ENCODE measurements at places on chromosomes 3 and 15.

DNA sequence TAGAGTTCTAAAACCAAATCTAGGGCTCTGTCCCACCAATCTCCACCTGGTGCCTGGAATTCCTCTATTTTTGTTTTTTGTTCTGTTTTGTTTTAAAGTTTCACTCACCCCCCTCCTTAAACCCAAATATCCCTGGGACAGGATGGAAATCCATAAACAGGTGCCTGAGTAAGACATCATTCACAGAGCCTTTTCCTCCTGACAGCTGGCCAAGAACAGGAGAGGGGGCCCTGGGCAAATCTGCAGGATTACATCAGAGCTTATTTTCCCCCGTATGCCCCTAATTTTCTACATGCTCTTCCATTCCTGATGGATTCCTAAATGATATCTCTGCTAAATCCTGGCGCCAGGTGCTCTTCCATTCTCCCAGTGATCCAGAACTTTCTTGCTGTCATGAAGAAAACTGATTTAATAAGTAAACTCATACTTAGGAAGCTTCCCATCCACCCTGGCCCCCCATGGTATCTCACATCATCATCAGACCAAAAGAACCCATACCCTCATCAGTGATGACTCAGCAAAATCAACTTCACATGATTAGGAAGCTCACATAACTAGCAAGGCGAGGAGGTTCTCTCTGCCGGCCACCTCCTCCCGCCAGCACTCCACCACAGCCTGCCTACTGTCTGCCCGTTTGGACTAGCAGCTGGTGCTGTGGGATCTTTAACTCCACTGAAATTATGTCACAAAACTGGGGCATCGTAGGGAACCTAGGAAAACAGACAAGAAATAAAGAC, 61.0 kb downstream of the LIPC start:
- no peak for DNase-seq

GRCh38 chr3:3726549-3726948, 72.7 kb upstream of the LRRN1 start:
- no peak for DNase-seq

- DNase-seq: no peak
Observed at GRCh38 chr15:67080118-67080899, 14.9 kb downstream of the SMAD3 start.

- DNase-seq: no peak
Observed at GRCh38 chr3:58403513-58404109, 30.0 kb downstream of the PDHB start.

DNA sequence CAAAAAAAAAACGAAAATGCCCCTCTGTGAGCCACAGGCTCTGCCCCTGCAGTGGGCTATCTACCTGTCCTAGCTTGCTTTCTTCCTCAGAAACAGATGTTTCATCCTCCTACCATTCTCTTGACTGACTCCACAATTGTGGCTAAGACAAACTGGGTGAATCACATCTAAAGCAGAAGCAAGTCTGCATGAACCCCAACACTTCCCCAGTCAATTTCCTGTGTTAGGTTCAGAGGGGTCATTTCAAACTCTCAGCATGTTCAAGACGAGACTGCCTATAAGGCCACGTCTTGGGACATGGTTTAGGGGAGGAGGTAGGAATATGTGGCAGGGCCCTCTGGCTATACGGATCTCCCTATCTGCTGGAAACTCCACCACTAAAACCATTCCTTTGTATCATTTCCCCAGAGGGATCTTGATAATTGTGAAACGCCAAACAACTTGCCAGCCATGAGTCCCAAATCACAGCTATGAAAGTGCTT, 28.6 kb upstream of the ANKDD1A start:
- DNase-seq: no peak

DNA sequence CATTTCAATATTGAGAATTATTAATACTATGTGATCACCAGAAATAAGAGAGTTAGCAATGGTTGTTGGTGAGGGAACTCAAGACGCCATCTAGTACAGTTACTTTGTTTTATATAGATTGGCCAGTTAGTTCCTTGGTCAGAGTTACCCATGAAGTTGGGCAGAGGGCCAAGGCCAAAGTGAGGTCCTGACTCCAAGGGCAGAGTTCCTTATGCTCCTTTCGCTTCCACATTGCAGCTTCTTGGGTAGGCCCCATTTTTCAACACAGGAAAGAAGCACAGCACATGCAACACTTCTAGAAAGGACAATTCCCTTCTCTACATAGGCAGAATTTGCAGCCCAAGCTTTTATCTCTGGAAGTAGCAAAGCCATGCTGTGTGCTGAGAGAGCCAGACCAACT, 178.6 kb downstream of the KCNAB1 start:
- DNase-seq: no peak

- DNase-seq: no peak
Observed at GRCh38 chr3:40186508-40186907, 123.0 kb upstream of the EIF1B start.

DNA sequence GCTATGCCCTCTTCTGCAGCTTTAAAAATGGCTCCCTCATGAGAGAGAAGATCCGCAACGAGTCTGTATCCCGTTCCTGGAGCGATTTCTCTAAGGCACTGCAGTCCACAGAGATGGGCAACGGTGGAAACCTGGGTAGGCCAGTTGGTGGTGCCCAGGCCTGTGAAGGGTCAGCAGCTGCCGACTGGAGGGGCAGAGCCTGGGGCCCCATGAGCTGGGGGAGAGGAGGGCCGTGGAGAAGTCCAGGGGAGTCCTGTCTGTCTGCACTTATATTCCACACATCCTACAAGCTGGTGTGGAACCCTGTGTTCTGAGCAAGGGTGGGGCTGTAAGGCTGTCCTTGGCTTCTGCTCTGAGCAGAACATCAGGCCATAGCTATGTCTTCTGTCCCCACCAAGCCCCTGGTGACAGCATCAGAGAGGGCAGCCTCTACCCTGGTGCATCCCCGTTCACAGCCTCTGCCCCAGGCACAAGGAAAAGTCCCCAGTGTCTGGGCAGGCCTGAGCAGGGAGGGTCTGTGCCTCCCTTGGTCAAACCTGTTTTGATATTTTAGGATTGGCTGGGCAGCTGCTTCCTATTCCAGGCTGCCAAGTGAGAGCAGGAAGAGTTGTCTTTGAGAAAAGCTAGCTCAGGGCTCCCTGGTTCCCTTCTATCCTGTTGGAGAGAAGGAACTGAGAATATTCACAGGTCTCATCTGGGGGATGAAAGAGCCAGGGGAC, 29.7 kb downstream of the XYLB start:
- no peak for DNase-seq

DNA sequence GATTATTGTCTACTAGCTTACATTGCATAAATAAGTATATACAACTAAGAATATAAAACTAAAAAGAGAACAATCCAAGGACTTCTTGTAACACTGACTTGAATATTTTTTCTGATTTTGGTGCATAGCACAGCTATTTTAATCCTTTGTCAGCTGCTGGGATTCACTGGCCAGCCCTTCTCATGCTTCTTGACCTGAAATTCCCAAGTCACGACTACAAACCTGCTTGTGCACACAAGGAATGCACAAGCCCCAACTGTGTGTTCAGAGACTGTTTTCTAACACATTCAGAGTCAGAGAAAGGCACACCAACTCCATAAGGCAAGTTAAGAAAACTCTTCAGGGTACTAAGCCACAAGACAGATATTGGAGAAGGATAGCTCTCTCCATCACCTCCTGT, 80.9 kb downstream of the TNIK start:
- DNase-seq: no peak

- DNase-seq: no peak
Observed at GRCh38 chr15:31228980-31229826, 97.4 kb upstream of the KLF13 start.

DNA sequence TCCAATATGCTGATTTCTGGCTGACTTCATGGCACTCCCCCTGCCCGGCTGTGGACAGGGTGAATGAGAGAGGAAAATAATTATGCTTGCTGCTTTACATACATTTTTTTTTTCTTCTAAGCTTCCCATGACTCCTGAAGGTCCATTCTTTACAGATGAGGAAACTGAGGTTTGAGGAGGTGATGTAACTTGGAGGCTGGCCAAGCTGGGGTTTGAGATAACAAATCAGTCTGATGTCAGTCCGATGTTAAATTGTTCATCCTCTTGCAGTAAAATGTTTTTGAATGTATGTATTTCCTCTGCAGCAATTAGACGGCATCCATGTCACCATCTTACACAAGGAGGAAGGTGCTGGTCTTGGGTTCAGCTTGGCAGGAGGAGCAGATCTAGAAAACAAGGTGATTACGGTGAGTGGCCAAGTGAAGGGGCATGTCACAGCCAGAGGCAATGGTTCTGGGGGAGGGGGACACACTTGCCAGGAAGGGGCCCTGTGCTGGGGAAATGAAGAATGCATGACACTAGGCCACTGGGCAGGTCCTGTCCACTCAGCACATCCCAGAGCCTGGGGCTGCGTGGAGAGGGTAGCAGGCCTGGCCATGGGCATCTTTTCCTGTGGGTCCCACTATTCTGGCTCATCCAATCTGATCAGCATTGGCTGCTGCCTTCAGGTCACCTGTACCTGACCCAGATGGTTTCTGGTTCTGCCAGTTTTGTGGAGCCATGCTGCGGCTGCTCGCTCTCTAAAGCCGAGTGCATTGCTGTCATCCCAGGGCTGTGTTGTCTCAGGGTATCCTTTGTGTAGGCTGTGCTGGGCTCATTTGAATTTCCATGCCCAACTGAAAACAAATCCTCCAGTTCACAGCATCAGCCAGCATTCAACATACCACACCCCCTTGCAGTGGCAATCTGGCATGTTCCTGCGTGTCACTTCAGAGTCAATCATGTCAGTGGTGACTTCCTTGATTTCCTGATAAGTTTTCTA, 20.4 kb downstream of the STARD5 start:
- DNase-seq: no peak

GRCh38 chr3:187130346-187131066, 8.8 kb downstream of the RPL39L start:
- no peak for DNase-seq

GRCh38 chr3:58824777-58825176, 158.2 kb upstream of the FAM3D start:
- no peak for DNase-seq

- no peak for DNase-seq
Observed at GRCh38 chr15:63187589-63188226, 1.7 kb upstream of the RAB8B start.

DNA sequence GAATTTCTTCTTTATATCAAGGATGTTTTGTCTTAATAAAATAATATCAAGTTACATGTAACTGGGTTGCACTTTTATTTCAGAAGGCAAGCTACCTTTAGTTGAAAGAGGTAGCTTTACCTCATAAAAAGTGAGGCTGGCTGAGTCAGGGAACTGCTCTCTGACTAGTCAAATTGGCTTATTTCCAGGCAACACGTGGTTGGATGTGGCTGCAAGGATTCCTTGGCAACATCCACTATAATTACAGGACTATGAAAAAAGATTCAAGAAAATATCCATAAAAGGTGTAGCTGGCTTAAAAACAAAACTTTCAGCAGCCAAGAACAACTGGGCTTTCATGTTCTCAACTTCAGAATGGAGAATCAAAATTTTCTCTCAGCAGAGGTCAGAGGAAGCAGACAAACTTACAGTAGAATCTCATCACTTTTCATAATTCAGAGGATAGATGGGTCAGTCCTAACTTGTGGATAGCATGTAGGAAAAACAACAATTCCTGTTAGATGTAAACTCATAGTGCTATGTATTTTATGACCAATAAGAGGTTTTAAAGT, 779.1 kb downstream of the MECOM start:
- no peak for DNase-seq

DNA sequence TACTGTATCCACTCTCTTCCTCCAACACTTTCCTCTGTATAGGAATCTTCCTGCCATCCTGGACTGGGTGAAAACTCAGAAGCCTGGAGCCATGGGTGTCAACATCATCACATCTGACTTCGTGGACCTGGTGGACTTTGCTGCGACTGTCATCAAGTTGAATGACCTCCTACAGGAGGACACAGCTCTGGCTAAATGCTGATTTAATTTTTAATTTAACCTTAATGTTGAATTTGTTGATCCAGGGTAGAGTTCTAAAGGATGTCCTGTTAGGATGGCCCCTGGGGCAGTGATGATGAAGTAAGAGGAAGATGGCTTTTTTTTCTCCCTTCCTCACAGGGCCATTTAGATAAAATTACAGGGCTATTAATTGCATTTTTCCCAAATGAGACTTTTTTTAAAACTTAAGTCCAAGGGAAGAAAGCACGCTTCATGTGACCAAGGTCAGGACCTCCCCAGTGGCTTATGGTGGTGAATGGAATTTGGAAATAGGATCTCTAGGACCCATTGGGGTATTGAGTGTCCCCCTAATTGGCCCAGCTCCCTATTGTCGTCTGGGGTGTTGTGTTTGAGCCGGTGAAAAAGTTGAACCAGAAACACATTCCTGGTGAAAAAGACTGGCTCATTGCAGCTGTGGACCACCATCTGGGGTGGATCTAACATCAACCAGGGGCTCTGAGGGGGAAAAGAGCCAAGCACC, 125.7 kb upstream of the ZBED2 start:
- no peak for DNase-seq

DNA sequence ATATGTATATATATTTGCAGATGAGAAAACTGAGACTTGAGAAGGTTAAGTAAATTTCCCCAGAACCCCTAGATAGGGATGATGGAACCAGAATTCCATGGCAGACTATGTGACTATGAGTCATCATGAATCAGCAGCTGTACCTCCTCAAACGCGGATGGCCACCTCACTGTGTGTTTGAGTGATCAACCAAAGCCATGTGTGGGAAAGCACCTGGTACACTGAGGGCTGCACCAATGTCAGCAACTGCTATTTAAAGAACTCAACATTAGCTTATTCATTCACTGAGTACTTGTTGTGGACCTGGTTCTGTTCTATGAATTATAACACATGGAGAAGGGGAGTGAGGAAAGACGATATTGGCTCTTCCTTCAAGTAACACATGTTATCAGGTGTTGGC, 377.0 kb downstream of the GAP43 start:
- no peak for DNase-seq

DNA sequence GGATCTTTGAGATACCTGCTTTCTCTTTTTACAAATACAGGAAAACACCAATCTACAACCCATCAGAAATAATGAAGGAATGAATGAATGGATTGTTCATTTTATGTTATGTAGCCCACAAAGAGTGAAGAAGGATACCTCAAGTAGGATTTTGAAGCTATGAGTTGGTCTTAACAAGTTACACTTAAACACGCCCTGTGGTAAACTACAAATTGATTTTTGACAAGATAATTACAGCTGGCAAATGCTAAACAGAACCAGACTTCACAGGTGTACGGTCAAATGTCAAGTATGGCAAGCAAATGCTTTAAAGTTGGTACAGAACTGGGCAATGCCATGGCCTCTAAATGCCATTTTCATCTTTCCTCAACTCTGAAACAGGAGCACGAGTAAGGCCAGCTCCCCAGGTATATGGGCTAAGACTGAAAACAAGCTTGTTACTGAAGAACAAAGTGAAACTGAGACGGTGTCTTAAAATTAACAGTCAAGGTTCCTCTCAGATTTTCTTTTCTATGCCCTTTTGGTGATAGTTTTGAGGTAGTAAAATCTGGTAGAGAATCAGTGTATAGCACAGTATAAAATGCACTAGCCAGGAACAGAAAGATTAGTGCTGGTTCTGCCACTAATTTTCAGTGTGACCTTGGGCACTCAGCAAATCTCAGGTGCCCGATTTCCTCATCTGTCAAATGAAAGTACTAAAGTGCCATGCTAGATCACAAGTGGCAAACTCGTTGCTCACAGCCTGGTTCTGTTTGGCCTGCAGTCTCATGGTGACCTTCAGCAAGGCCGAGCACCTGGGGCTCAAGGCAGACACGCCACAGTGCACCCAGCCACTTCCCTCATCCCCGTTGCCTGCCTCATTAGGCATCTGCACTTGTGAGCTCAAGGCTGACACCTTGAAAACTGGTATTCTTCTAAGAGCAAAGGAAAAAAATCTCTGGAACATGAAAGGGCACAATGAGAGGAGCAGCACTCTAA, 9.5 kb downstream of the RUVBL1 start:
- DNase-seq: no peak

Data from omental fat pad (tissue), 4 donors.